ENCODE measurements at places on chromosomes 2 and 18.

- DNase-seq, result no peak
Observed at GRCh38 chr2:135850892-135851668, 14.1 kb upstream of the LCT start.

GRCh38 chr2:231926761-231927565 is 767 bp upstream of the NPPC start:
- peak; percentile 41 for DNase-seq

- no peak for DNase-seq
Observed at GRCh38 chr2:119106301-119106897, 52.2 kb downstream of the C1QL2 start.

DNA sequence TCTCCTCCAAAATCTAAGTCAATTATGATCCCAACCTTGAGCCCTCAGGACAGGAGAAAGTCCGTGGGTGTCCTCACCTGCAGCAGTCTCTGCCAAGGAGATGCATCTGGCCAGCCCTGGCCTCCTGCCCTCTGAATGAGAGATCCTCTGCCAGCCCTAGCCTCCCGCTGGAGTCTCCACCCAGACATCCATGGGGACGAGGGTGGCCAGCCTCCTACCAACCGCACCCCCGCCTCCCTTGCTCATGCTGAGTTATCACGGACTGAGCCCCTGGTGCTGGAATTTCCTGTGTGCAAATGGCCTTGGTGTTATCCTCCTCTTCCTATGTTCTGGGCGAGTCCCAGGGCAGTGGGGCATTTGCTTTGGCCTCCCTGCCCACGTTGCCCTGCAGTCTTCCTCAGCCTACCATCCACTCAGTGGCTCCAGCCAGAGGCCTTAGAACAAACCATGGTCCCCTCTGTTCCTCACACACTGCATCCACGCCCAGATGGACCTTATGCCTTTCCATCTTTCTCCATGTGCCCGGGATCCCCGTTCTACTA is 116.4 kb downstream of the ACKR3 start:
- DNase-seq, result no peak

- no peak for DNase-seq
Observed at GRCh38 chr2:152054593-152054992, 44.3 kb downstream of the CACNB4 start.

DNA sequence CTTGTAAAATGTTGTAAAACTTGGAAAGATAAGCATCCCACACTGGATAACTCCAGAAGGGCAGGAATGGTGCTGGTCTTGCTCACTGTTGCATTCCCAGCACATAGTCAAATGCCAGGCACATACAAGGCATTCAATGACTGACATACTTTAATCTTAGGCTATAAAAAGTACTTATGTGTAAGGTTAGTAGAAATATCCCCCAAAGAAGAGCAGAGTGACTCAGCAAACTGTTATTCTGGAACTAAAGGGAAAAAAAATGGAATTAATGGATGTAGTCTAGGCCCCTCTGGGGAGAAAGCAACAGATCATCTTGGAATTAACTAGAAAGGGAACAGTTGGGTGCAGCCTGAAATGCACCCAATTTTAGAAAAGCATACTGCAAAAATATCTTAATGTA is 9.0 kb downstream of the ZBTB14 start:
- no peak for DNase-seq

DNA sequence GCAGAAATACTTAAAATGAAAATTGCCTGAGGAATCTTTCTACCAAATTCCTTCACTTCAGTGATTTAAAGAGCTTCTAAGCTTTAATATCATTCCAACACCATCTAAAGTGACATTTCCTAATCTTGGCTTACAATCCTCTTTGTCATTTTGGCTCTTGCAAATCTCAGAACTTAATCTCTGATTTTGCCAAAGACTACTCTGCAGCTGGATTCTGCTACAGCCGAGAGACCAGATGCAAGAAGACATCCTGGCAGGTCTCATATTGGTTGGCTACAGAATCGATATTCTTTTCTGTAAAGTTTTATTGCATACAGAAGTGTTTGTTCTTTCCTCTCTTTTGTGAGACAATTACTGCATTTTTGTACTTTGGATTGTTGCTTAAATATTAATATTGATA is 716.5 kb upstream of the LRATD1 start:
- DNase-seq, result no peak

- DNase-seq, result no peak
Observed at GRCh38 chr2:221215487-221215886, 356.6 kb downstream of the EPHA4 start.

DNA sequence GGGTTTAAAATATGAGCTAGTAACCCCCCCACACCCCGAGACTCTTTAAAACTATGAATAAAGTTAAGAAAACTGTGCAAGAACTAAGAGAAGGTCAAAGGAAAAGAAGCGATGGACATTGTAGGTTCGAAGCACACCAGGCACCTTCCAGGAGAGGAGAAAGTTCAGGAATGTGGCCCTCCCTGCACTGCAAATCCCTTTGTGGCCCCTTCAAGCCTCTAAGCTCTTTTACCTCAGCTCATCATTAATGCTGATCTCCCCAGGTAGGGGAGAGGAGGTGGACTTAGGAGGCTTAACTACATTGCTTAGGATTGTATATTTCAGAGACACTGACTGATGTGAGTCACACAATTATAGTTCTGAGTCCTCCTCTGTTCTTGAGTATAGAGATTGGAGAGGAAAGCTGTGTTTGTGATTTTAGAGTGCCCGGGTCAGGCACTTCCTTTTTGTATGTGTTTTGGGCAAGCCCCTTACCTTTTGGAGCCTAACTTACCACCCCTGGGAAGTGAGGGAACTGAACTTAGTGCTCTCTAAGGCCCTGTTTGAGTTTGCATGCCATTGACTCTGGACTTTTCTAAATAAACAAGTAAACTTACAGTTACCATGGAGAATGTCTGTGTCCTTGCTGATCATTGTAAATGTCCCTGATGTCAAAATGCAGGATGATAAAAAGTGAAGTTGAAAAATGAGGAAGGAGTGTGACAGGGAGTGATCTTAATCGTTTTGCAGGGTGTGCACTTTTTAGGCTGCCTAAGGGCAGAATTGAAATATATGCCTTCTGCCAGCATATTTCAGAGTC is 140.8 kb upstream of the ZEB2 start:
- no peak for DNase-seq

- no peak for DNase-seq
Observed at GRCh38 chr2:86821306-86821705, 30.6 kb upstream of the CD8A start.

GRCh38 chr2:217437290-217437870 is 565.4 kb downstream of the TNS1 start:
- DNase-seq, result no peak

GRCh38 chr2:217928324-217929181 is 74.2 kb downstream of the TNS1 start:
- no peak for DNase-seq
